Smooth muscle cell of the umbilical artery (primary cell): ENCODE measurements at places on chromosomes 12 and 14. TPM values are rescaled to one million over a fixed set of nuclear protein-coding genes. Genes with fewer than 3 reads are reported as not detected.

The TAS2R20 gene
- total RNA-seq, result 3.9 and 6.6 TPM in 2 replicates

The KRT3 gene
- not detected in 2 replicates for total RNA-seq

The TMEM263 gene
- 173 and 188 TPM in 2 replicates for total RNA-seq

The CAPS2 gene
- 3.6 and 4.2 TPM in 2 replicates for total RNA-seq

The GPR132 gene
- under 0.01 and 0.05 TPM in 2 replicates for total RNA-seq

The PRORP gene
- total RNA-seq, result 27.6 and 35.2 TPM in 2 replicates

The COX8C gene
- not detected in 2 replicates for total RNA-seq

The IFI27L1 gene
- 11.0 and 22.0 TPM in 2 replicates for total RNA-seq

The ISCA2 gene
- total RNA-seq, result 12.5 and 14.7 TPM in 2 replicates

The BEST3 gene
- 0.30 and 0.37 TPM in 2 replicates for total RNA-seq

The DAAM1 gene
- total RNA-seq, result 28.5 and 45.4 TPM in 2 replicates

The ATL1 gene
- 5.6 and 5.7 TPM in 2 replicates for total RNA-seq

The SOX5 gene
- total RNA-seq, result 6.2 TPM in 2 replicates

The EIF2S3B gene
- 0.59 and 0.69 TPM in 2 replicates for total RNA-seq

The SIX6 gene
- total RNA-seq, result not detected in 2 replicates

The LTB4R gene
- total RNA-seq, result 0.59 and 0.78 TPM in 2 replicates

The PLEKHD1 gene
- not detected in 2 replicates for total RNA-seq

The KRT72 gene
- total RNA-seq, result not detected in 2 replicates

The BRMS1L gene
- 4.8 and 5.3 TPM in 2 replicates for total RNA-seq

The PAH gene
- total RNA-seq, result not detected in 2 replicates

The TCL1A gene
- not detected in 2 replicates for total RNA-seq

The LRTM2 gene
- not detected in 2 replicates for total RNA-seq

The CD4 gene
- total RNA-seq, result 1.0 and 1.5 TPM in 2 replicates

The CISTR gene
- not detected in 2 replicates for total RNA-seq

The FGF23 gene
- total RNA-seq, result not detected in 2 replicates

The DBX2 gene
- total RNA-seq, result not detected in 2 replicates

The ACOT4 gene
- 0.46 and 0.59 TPM in 2 replicates for total RNA-seq

The CTSG gene
- not detected in 2 replicates for total RNA-seq

The FBLN5 gene
- total RNA-seq, result 20.4 and 31.5 TPM in 2 replicates

The SIX1 gene
- total RNA-seq, result 0.05 TPM in 1 of 2 replicates, not detected in the other

The NRIP2 gene
- total RNA-seq, result not detected in 2 replicates

The GPR65 gene
- total RNA-seq, result under 0.01 and 0.05 TPM in 2 replicates

The CIDEB gene
- total RNA-seq, result 0.59 and 0.69 TPM in 2 replicates

The VTI1B gene
- total RNA-seq, result 61.8 and 71.2 TPM in 2 replicates

The SRRM4 gene
- under 0.01 TPM in 1 of 2 replicates, not detected in the other for total RNA-seq

The TMEM119 gene
- 2.3 and 24.9 TPM in 2 replicates for total RNA-seq

The MAPK1IP1L gene
- total RNA-seq, result 17.8 and 30.9 TPM in 2 replicates

The FOS gene
- 3.0 and 3.9 TPM in 2 replicates for total RNA-seq

The NELL2 gene
- total RNA-seq, result 1.5 TPM in 1 of 2 replicates, not detected in the other

The MUCL1 gene
- not detected in 2 replicates for total RNA-seq
